H1 (cell line): ENCODE measurements at places on chromosomes 6 and 20. TPM values are rescaled to one million over a fixed set of nuclear protein-coding genes. Genes with fewer than 3 reads are reported as not detected.

CYP39A1 gene
- 2.4 and 2.5 TPM in 2 replicates for total RNA-seq

PTCHD4 gene
- 0.33 and 0.37 TPM in 2 replicates for total RNA-seq

SLC26A8 gene
- 0.56 and 1.1 TPM in 2 replicates for total RNA-seq

PRR18 gene
- 0.19 and 0.23 TPM in 2 replicates for total RNA-seq

GATA5 gene
- 0.11 and 0.15 TPM in 2 replicates for total RNA-seq

PPIL4 gene
- 33.2 TPM in 2 replicates for total RNA-seq

PPP1R10 gene
- 78.9 and 89.1 TPM in 2 replicates for total RNA-seq

LRRC73 gene
- total RNA-seq: 0.26 and 0.69 TPM in 2 replicates

APOBEC2 gene
- total RNA-seq: not detected in 2 replicates
